Naive thymus-derived CD8-positive, alpha-beta T cell (primary cell): ENCODE measurements at places on chromosomes 1 and 21.

GRCh38 chr1:203931953-203932352, 70.6 kb downstream of the SNRPE start:
- DNase-seq, result no peak

GRCh38 chr21:45465105-45465504, 60.1 kb downstream of the COL18A1 start:
- no peak for DNase-seq

DNA sequence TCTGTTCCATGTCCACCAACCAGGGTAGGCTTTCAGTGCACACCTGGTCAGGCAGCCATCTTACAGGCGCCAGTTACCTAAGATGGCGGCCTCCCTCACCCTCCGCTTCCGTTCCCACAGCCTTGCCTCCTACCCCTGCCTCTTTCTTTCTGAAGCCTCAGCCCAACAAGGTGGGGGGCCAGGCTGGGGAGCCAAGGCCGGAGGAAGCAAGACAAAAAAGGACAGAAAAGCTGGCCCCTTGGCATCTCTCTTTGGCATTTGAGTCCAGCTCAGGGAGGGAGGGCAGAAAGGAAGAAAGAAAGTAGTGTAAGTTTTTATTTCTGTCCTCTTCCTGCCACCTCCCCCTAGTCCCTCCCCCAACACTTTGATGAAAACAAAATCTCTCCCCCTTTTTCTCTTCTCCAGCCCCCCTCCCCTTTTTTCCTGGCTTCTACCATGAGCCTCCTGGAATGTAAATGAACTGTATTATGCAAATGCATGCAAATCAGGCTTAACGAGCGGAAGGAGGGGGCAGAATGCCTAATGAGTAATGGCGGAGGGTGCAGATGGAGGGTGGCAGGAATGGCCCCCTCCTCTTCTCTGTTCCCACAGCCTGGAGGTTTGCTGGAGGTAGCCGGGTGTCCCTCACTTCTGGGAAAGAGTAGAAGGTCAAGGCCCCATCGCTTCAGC, 43.8 kb downstream of the RHBG start:
- DNase-seq, result no peak

GRCh38 chr21:33892853-33893252, 22.8 kb downstream of the ATP5PO start:
- DNase-seq, result no peak

GRCh38 chr1:145944532-145944931, 13.3 kb downstream of the LIX1L start:
- no peak for DNase-seq
